ENCODE measurements at places on chromosomes 3 and 15.

GRCh38 chr3:86937306-86937791, 53.6 kb downstream of the VGLL3 start:
- DNase-seq = no peak

- no peak for DNase-seq
These were observed 215.1 kb upstream of the MLF1 start for GRCh38 chr3:158355623-158356588.

DNA sequence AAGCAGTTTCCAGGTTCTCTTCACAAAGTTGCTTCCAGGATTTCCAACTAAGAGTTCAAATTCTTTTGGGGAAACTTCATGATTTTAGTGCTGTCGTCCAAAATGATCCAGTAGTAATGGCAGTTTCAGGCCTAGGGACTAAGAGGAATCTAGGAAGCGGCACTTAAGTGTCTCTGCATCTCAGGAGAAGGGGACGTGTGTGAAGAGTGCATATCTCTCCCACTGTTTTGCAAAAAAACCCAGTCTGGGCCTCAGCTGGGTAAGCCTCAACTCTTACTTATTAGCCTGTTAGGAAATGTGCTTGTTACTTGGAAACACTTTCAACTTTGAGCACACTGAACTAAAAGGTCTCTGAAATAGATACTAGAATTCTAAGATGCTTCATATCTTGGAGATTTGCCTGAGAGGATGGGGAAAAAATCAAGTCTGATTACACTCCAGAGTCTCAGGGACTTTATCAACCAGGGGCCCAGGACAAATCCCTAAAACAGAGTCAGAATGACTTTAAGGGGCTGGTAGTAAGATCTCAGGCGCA, 81.8 kb downstream of the WDR76 start:
- DNase-seq = no peak

DNA sequence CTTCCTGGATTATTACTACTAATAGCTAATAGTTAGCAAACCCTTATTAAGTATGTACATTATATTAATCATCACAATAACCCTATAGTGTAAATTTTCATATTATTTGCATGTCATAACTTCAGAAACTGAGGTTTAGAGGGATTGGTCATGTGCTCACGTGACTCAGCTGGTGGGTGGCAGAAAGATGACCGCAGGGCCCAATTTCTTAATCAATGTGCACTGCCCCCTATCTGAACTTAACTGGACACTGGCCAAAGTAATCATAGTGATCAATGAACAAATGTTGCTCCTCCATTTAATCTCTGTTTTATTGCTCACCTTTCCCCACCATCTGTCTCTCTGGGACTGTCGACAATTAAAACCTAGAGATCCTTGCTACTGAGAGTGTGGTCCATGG, 52.2 kb downstream of the PLD1 start:
- DNase-seq = no peak

GRCh38 chr3:123347691-123348264, 101.1 kb downstream of the ADCY5 start:
- DNase-seq = no peak

DNA sequence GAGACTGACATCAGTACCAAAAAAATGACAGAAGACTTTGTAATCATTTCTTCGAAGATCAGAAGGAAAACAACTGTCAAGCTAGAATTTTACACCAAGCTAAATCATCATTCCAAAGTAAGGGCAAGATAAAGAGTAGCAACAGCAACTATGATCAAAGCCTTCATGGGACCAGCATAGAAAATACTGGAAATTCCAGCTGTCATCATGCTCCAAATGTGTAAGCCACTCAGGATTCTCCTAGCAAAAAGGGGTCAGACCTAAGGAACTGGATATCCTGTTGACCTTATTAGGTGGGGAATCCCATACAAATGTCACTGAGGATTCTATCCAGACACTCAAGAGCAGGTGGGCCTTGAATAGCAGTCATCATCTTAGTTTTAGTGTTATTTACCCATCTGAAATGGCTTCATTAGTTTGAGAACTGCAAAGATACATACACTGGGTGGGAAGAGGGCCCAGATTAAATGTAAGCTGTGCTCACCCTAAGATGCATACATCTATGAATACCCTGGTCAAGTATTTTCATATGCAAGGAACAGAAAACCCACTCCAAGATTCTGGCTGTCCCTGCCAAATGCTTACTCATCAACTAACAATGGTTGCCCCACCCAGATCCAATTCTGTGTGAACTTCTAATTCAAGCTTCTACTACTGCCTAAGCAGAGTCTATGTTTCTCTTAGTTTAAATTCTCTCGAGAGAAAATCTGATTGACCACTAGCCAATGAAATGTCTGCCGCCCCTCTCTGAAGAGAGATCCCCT, 33.5 kb downstream of the CLDN18 start:
- no peak for DNase-seq

- DNase-seq = no peak
These were observed 4.0 kb upstream of the ADPGK start for GRCh38 chr15:72787526-72787925.

DNA sequence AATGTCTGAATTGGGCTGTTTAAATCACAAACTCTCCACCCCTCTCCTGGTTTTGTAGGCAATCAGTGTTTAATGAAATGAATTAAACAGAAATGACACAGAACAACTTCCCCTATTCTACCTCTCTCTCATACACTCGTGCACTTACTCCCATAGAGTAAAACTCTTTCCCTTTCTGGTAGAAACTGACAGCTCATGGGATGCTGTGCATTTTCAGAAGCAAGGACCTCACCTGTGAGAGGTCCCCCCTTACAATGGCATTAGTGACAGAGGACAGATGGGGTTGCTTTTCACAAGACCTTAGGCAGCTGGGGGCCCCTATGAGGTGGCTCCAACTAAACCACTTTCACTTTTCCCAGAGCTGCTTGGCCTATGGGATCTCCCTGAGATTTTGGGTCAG, 31.9 kb downstream of the PARP16 start:
- no peak for DNase-seq

- no peak for DNase-seq
These were observed 108.6 kb upstream of the LRRFIP2 start for GRCh38 chr3:37283011-37283410.

DNA sequence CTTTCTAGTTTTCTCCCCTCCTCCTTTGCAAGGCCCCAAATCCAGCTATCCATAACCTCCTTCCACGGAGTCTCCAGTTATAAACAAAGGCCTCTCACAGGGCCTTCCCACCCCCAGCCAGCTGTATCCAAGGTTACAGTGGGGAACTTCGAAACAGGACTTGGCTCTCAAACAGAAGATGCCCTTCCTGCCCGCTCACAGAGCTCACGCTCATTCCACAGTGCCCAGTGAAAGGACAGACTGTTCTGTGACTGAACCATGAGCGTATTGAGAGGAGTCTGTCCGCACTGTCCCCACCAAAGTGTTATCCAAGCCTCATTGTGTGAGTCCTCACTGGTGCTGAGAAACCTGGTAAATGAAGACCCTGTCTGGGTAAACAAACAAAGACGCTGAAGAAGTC, 35.4 kb downstream of the ARHGAP31 start:
- no peak for DNase-seq

GRCh38 chr3:194870394-194871110, 184.9 kb downstream of the FAM43A start:
- no peak for DNase-seq

DNA sequence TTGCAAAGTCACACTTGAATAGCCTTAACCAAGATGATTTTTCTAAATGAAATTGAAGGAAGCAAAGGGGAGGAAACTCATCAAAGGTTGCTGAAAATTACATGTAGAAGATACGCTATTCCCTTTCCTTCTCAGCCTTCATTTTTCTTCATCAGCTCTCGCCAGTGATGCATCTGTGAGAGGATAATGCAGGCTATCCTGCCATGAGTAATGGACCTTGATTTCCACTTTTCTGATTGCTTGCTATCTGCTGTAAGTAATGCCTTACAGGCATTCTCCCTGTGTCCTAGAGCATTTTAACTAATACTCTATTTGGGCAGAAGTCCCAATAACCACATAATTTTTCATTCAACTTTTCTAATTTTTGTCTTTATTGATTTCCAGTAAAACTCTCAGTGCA, 162.6 kb downstream of the BBX start:
- DNase-seq = no peak

- no peak for DNase-seq
These were observed 20.2 kb downstream of the ARNT2 start for GRCh38 chr15:80424381-80424780.

DNA sequence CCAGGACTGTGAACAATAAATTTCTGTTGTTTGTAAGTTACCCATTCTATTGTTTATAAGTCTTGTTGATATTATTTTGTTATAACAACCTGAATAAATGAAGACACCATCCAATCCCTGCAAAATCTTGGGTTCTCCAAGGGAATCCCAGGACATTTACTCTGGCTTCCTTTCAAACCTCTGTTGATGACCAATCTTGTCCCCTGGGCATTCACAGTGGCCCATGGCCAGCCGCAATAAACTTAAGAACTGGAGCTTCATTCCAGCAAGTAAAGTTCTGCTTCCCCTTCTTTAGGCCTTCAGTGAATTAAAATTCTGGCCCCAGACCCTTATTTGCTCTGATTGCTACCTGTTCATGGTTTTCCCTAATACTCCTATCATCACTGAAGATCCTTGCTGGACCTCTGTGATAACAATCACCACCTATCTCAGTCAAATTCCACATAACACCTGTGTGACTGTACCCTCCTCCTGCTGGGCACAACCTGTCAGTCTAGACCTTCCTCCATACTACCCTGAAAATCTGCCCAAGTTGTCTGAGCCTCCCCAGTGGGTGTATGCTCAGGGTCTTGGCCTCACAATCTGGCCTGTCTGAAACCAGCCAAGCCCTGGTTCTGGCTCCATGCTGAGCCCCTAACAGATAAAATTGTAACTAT, 153.1 kb downstream of the SEMA6D start:
- no peak for DNase-seq

DNA sequence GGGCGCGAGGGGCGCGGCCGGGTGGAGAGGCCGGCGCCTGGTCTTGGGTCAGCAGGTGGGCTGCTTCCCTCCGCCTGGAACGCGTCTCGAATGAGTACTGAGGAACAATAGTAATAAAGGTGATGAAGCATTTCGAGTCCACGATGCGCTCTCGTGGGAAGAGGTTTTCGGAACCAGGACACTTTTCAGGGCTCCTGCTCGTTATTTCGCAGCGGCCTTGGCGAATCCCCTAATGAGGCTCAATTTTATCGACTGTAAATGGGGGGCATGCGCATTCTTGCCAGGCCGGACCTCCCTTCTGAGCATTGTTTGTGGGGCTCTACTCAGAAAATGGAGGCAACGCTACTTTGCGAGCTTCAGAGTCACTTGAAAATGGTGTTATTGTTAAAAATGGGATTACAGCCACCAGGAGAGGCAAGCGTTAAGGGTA, 1.2 kb downstream of the NR2C2 start:
- DNase-seq = no peak

DNA sequence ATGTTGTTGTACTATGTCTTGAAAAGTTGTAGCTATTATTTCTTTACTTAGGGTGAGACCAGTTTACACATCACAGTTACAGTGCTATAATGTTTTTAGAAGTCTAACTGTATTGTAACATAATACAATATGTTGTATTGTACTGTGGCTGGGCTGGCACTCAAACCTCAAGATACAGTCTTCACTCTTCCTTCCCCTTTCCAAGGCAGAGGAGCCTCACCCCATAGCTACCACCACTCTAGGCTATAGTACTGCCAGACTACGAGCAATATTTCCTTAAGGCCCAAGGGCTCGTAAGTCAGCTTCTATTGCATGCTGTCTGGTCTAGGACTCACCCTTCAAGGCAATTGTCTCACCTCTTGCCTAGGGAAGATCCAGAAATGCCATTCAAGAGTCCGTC, 597.7 kb downstream of the OTOL1 start:
- DNase-seq = no peak

- no peak for DNase-seq
These were observed 28.8 kb downstream of the SUMF1 start for GRCh38 chr3:4438296-4438695.

DNA sequence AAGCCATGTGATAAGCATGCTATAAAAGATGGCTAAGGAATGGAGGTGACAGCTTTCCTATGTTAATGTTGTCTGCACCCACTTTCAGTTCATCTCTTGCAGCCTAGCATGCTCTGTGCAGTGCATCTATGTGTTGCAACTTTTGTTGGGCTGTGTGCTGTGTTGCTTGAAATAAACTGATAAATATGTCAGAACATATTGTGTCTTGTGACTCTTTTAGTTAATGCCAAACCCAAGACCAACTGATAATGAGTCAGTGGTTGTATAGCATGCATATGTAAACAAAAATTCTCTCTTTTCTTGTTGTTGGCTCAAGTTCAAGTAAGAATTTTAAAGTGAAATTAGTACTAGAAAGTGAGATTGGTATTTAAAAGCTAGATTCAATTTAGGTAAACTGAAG, 37.0 kb upstream of the SCN10A start:
- DNase-seq = no peak

GRCh38 chr15:37055481-37055880, 44.9 kb downstream of the MEIS2 start:
- no peak for DNase-seq

- no peak for DNase-seq
These were observed 9.5 kb downstream of the CFAP44 start for GRCh38 chr3:113431811-113432210.

GRCh38 chr3:141353652-141354495, 14.4 kb upstream of the ZBTB38 start:
- DNase-seq = no peak

DNA sequence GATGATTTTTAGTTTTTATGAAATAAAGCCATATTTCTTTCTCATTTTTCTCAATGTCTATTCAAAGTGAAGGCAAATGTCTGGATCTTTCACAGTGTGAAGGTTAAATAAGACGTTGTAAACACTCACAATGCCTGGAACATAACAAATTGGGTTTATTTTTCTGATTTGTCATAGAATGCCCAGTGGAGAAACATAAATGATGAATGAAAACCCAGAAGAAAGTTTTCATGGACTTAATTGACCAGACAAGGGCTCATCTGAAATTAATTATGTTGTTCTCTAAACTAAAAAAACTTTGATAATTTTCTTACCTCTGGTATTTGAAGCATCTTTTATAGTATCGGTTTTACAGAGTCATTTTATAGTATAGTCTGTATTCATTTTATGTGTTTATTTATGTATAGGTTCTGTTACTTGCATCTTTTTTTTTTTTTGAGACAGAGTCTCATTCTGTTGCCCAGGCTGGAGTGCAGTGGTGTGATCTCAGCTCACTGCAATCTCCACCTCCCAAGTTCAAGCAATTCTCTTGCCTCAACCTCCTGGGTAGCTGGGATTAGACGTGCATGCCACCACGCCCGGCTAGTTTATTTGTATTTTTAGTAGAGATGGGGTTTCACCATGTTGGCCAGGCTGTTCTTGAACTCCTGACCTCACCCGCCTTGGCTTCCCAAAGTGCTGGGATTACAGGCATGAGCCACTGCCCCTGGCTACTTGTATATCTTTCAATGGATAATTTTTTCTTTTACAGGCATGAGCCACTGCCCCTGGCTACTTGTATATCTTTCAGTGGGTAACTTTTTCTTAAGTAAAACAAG, 15.1 kb upstream of the BNIP2 start:
- DNase-seq = no peak
